ENCODE measurements at places on chromosomes 2 and 18.
A peak's percentile ranks its signal among the peaks of the same experiment; 100 is the strongest.

DNA sequence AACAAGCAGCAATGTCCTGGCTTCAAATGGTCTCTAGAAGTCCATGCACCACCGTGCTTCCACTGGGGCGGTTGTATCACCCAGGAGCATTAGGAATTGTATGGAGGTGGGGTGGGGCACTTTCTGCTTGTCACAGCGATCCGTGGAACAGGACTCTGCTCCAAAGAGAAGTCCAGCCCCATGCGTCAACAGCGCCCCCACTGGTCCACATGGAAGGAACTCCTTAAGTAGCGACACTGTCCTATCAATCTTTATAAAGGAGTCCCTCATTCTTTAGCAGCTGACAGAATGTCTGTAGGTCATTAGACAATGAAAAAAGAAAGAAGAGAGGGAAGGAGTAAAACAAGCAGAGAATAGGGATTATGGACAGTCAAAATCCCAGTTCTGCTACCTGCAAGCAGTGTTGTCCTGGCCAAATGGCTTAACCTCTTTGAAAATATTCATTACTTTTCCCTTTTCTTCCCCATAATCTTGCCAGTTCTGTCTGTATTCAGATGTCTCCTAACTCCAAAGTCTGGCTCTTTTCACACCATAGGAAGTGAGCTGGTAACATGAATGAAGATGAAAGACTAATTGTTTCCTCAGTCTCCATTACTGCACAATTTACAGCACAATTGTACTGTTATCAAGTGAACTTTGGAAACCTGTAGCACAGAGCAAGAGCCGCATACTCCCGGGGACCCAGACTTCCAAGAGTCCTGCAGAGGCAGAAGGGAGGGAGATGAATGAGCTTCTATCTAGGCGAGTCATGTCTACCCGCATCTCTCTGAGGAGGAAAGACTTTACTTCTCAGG, 9.9 kb downstream of the NFE2L2 start:
- no peak for DNase-seq

GRCh38 chr2:98515250-98515991, 70.8 kb downstream of the INPP4A start:
- no peak for DNase-seq

- no peak for DNase-seq
Measured at GRCh38 chr2:100161945-100162620, 19.7 kb upstream of the AFF3 start.

GRCh38 chr2:9336241-9336575, 87.1 kb downstream of the ITGB1BP1 start:
- DNase-seq, result no peak

- DNase-seq, result no peak
Measured at GRCh38 chr18:8811115-8811514, 105.8 kb downstream of the MTCL1 start.

GRCh38 chr2:126909781-126910180, 11.1 kb downstream of the TEX51 start:
- DNase-seq, result no peak

- DNase-seq, result no peak
Measured at GRCh38 chr2:134021830-134022524, 231.9 kb upstream of the MGAT5 start.

DNA sequence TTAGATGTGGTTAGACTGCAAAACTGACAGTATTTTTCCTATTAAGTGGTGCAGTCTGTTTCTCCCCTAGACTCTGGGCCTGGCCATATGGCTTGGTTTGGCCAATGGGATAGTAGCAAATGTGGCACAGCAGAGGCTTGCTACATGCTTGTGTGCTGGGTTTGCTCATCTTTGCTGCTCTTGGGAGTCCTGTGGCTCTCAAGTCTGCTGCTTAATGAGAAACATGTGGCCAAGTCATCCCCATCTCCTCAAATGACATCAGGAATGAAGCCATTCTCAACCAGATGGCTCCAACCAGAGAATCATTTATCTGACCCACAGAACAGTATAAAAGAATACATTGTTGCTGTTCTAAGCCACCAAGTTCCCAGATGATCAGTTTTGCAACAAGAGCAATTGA, 57.1 kb upstream of the PAX3 start:
- no peak for DNase-seq

- no peak for DNase-seq
Measured at GRCh38 chr18:8949206-8949605, 153.3 kb upstream of the NDUFV2 start.

DNA sequence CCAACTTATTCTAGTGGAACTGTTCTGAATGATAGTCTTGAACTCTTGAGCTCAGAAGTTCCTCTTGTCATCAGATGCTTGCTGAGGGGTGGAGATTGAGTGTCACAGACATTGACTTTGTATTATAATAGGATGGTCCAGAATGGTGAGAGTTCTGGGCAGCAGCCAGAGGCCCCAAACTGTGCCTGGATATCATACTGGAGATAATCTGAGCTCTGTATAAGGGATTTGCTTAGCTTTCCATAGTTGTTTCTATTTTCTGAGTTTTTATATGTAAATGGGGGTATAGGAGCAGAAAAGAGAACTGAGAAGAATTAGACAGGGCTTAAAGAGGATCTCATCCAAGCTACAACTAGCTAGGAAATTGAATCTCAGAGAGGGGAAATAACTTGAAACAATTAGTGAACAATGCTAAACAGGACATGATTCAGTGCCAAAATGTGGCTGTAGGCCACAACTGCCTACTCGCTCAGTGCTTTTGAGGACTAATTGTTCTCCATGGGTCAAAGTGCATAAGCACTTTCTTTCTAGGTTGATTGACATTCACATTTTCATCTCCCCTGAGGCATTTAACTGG, 10.1 kb upstream of the LCLAT1 start:
- DNase-seq, result no peak

GRCh38 chr2:25201794-25202193, 33.4 kb upstream of the POMC start:
- DNase-seq, result no peak

DNA sequence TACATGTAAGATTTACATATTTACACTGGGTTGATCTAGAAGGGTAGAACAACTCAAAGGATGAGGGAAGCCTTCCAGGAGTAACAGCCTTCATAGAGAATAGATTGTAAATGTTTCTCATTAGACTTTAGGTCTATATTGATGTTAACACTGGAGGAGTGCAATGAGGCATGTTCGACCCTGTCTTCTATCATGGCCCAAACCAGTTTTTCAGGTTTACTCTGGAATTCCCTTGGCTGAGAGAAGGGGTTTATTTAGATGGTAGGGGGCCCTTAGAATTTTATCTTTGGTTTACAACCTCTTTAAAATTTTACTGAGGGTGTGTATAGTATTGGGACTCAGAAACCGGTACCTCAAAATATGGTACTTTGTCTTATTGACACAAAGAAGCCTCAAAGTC, 634.9 kb upstream of the PIK3C3 start:
- no peak for DNase-seq

GRCh38 chr18:55139836-55140235, 180.6 kb upstream of the CCDC68 start:
- DNase-seq, result no peak

GRCh38 chr2:134950886-134951285, 32.3 kb downstream of the CCNT2 start:
- no peak for DNase-seq

GRCh38 chr18:39325973-39326372, 1760.4 kb upstream of the CELF4 start:
- DNase-seq, result no peak

DNA sequence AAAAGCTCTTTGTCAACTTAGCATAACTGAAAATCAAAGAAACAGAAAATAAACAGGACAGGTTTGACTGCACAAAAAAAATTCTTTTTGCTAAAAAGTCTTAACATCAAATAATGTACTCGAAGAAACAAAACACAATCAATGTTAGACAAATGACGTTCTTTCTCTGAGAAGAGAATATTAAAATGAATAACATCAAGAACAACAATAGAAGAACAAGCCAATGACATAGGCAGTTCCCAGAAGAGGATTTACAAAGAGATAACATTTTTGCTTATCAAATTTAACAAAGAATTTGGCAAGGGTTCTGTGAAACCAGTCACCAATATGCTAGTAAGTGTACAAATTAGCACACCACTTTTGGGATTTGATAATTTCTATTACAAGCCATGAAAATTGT, 5.8 kb downstream of the GPR55 start:
- DNase-seq, result no peak

DNA sequence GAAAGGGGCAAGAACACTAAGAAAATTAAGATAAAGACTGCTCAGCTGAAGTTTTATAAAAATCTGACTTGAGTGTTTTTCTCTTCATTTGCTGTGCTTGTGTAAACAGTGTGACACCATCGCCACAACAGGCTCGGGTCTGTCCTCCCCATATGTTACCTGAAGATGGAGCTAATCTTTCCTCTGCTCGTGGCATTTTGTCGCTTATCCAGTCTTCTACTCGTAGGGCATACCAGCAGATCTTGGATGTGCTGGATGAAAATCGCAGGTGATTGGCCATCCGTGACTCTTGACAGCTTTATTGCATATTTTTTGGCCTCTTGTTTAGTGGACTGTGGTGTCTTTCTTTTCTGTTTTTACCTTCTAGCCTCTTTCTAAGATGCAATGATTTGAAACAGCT, 22.1 kb downstream of the MFF start:
- no peak for DNase-seq

DNA sequence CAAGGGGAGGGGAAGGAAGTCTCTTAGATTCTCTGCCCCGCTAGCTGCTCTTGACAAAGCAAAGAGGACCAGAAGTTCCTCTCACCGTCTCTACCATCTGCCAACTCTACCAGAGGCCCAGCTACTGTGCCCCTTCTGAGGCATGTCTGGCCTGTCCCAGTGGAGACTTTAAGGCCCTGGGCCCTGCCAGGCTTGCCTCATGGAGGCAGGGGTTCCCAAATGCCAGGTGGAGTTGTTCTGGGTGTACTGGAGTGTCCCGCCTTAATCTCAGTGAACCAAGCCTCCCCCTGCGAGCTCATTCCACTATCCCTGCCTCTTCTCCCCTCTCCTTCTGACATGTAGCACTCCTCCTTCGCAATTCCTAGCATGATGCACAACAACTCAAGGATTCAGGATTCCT, 2.2 kb downstream of the HOXD12 start:
- no peak for DNase-seq

- DNase-seq, result no peak
Measured at GRCh38 chr2:219401606-219402005, 13.9 kb upstream of the DNPEP start.

DNA sequence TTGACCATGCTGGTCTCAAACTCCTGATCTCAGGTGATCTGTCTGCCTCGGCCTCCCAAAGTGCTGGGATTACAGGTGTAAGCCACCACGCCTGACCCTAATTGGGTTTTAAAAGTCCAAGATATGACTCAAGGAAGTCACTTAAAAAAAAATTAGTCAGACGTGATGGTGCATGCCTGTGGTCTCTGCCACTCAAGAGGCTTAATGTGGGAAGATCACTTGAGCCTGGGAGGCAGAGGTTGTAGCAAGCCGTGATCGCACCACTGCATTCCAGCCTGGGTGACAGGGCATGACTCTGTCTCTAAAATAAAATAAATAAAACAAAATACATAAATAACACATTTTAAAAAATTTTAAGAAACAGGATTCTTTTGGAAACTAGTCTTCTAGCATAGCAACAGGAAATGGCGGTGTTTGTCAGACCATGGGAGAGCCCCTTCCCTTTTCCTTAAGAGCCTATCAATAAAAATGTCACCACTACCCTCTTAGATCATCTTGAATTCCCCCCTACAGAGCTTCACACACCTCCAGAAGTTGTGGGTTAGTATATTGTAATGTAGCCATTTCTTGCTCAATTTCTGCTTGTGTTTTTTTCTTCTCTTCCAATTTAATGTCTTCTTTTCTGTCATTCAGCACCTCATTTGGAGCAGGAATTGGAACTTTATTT, 20.1 kb downstream of the SFT2D3 start:
- DNase-seq, result no peak

GRCh38 chr2:218691234-218691633, 19.3 kb downstream of the STK36 start:
- DNase-seq, result peak; percentile 24

- no peak for DNase-seq
Measured at GRCh38 chr2:53998834-53999233, 28.0 kb upstream of the PSME4 start.

- DNase-seq, result no peak
Measured at GRCh38 chr2:230202430-230203109, 17.2 kb downstream of the SP110 start.

DNA sequence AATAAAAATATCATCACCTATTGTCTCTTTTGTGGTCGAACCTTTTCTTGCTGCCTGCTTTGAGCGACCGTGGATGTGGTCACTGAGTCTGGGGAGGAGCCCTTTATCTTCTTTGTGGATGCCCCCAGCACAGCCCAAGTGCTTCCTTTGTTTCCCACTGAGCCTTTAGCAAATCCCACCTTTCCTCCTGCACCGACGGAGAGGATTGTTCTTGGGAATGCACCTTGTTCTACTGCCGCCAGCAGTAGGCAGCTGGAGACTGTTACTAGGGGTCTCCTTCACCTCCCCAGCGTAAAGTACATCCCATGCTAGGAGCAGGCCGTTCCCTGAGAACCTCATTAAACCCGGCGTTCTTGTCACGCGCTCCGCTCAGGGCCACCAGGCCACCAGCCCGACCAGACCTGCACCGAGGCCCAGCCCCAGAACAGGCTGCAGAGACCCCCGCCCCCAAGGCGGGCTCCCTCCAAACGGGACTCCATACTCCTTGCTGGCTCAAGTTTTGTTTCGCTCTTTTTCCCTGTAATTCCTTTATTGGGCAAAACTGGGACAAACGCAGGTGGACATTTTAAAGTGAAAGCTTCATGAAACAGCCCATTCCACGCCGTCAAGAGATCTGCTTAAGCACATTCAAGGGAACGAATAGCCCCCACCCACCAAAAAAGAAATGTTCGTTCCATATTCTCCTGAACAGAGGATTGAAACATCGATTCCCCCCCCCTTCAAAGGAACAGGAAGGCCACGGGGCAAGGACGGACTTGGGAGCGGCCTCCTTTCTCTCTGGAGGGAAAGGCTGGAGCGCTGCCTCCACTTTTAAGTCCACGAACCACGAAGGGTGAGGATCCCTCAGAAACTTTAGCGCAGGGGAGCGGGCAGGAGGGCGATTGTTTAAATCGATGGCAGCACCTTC, 1.1 kb upstream of the MAT2A start:
- peak; percentile 59 for DNase-seq

- DNase-seq, result no peak
Measured at GRCh38 chr2:206535260-206535986, 92.1 kb downstream of the ADAM23 start.

- DNase-seq, result no peak
Measured at GRCh38 chr2:98016908-98017670, 21.3 kb upstream of the TMEM131 start.

- DNase-seq, result no peak
Measured at GRCh38 chr2:96891591-96892333, 21.9 kb upstream of the SEMA4C start.

GRCh38 chr2:200863782-200864175, 679 bp downstream of the CLK1 start:
- DNase-seq, result peak; percentile 79
